ENCODE measurements at places on chromosomes 1 and 21.

DNA sequence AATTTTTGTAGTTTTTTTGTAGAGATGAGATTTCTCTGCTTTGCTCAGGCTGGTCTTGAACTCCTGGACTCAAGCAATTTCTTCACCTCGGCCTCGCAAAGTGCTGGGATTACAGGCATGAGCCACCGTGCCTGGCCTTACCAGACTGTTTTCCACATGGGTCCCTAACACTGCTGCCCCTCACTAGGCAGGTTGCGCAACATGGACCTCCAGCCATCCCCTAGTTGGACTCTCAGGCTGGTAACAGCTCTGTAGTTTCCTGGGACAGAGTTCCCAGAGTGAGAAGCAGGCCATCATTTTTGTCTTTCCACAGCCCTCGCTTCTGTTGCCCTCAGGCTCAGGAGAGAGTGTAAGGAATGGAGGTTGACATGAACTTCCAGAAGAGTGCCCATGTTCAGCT is 156.1 kb downstream of the CTH start:
- ATAC-seq = no peak

DNA sequence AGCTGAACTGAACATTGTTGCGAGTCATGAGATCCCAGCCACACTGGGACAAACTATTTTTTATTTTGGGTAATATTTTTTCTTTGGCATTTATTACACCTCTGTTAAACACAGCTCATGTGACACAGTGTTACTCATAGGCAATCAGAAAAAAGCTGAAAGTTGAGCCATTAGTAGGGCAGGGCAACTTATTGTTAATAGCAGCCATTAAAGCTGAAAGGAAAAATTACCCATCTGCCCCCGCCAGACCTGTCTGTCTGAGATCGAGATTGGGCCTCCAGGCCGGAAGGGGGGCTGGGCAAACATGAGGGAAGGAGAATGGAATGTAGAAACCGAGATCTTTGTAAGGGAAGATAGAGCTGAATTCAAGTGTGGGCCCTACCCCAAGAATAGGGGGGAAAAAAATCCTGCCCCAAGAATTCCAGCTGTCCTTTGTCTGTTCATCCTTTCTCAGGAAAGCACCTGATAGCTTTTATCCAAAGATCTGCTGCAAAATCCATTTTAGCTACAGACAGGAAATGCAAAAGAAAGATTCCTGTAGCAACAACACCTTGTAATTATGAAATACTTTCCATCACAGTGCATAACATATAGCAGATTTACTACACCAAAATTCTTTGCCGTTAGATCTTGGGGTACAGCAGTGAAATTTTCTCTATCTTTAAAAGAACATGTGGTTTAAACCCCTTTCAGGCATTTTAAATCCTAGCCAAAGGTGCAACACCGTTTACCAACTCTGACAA is 212.8 kb downstream of the PBX1 start:
- peak; percentile 49 for ATAC-seq

DNA sequence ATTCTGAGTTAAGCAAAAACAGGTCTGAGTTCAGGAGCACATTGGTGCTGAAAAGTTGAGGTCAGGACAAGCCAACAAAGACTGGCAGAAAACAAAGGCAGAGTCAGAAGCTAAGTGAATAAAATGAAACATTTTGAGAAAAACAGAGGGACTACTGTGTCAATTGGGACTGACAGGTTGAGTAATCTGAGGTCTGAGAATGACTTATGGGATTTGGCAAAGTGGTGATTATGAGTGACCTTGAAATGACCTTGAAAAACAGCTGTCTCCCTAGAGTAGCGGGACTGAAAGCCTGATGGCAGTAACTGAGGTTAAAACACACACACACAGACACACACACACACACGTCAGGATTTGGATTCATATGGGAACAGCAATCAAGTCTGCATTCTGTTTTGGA is 8.8 kb upstream of the COG2 start:
- ATAC-seq = no peak

- no peak for ATAC-seq
Measured at GRCh38 chr21:39673736-39674135, 61.0 kb downstream of the B3GALT5 start.

DNA sequence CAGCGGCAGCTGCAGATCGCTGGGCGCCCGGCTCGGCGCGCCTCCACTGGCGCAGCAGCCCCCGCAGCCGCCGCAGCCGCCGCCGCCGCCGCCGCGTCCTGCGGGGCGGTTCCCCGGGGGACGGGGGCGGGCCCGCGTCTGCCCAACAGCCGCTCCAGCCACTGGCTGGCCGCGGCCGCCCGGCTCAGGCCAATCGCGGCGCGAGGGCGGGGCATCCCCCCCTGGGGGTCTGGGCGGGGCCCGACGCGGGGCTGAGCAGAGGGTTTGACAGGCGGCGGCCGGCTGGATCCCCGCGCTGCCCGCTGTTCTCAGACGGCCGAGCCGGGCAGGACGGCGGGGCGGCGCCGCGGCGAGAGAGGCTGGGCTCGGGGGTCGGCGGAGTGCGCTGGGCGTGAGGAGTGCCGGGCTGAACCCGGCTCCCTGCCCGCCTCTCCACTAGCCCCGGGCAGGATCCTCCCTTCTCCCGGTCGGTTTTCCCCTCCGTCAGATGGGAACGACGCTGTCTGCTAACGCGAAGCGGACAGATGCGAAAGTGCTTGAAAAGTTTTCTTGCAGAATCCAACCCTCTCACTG is at the start of gene GLIS1:
Gene GLIS1, minus strand, starts transcription at position 56 of the 573 bp plus-strand sequence. CDS start 1,100 bp downstream, outside the sequence.
- peak; percentile 96 for ATAC-seq

DNA sequence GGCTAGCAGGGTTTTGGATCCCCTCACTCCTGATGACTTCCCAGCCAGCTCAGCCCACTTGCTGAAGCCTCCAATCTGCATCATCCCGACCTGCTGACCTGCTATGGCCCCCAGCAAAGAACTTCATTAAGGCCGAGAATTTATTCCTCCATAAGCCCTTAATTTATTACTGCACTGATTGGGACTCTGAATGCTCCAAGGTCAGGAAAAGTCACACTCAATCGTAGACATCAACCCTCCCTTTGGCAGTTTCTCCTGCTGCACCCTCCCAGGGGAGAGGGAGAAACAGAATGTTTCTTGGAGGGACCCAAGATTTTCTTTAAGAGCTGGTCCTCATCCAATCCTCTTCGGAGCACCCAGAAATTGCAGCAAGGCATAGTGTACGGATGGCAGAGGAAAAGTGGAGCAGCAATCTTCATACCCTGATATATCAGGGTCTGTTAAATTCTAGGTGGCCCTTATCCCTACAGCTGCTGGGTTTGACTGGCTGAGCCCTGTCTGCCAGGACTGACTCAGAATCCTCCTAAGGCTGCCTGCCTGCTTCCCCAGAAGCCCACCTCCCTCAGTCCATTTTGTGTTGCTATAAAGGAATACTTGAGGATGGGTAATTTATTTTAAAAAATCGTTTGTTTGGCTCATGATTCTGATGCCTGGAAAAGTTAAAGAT is 62.2 kb downstream of the DMAP1 start:
- no peak for ATAC-seq

DNA sequence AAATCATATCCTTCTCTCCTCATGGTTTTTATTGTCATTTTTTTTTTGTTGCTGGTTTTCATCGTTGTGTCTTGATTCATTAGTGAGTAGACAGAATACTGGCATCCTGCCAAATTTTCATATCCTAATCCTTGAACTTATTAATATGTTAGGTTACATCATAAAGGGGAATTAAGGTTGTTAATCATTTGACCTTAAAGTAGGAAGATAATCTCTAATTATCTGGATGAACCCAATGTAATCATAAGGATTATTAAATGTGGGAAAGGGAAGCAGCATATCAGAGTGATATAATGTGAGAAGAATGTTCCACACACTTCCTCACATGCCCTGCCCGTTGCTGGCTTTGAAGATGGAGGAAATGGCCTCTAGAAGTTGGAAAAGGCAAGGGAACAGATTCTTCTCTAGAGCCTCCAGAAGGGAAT is 299.7 kb downstream of the HMCN1 start:
- ATAC-seq = no peak

DNA sequence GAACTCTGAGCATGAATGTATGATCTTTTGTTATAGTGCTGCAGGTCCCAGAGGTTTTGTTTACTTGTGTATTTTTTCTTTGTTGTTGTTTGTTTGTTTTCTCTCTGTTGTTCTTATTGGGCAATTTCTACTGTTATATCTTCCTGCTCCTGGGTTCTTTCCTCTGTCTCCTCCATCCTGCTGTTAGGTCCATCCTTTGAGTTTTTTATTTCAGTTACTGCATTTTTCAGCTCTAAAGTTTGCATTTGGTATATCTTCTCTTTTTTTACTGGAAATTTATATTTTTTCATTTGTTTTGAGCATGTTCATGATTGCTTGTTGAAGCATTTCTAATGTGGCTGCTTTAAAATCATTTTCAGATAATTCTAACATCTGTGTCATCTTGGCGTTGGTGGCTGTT is 9.9 kb downstream of the TRPM2 start:
- no peak for ATAC-seq

GRCh38 chr1:202067188-202067974 is 55.3 kb upstream of the GPR37L1 start:
- no peak for ATAC-seq
